Gastroesophageal sphincter (tissue), 4 donors: ENCODE measurements at places on chromosomes 1 and 21. TPM values are rescaled to one million over a fixed set of nuclear protein-coding genes. Genes with fewer than 3 reads are reported as not detected.
A peak's percentile ranks its signal among the peaks of the same experiment; 100 is the strongest.

The PNRC2 gene
- total RNA-seq: 197 TPM

The BSND gene
- total RNA-seq: not detected

DNA sequence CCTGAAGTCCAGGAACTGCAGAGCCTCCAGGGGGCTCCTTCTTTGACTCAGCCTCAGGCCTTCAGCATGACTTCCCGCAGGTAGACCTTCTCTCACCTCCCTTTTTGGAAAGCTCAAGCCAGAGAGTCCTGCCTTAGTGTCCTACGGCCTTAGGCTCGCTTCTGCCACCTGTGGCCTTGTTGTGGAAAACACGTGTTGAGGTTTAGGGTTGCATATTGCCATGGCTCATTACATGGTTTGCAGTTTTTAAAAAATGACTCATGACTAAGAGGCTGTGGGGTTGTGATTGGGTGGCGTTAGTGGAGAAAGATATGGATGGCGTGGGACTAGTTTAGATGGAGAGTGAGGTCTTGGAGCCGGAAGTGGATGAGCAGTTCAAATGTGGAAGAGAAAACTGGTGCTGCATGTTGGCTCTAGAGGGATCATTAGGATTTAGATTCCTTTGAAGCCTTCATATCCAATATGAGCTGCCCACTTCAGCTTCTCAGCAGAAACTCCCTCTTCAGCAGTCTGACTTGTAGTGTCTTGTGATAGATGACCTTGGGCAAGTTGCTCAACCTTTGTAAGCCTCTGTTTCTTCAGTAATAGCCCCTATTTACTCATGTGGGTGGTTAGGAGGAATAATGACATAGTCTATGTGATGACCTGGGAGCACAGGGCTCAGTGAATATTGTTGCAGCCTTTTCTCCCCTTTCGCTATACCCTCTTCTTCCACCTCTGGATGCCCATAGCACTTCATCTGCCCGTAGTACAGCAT, 6.5 kb upstream of the FGGY start:
- ATAC-seq: peak; percentile 24

GRCh38 chr1:84365225-84366221, 32.8 kb upstream of the DNASE2B start:
- peak; percentile 55 for ATAC-seq

GRCh38 chr21:29055080-29055479, 18.4 kb downstream of the CCT8 start:
- no peak for ATAC-seq

DNA sequence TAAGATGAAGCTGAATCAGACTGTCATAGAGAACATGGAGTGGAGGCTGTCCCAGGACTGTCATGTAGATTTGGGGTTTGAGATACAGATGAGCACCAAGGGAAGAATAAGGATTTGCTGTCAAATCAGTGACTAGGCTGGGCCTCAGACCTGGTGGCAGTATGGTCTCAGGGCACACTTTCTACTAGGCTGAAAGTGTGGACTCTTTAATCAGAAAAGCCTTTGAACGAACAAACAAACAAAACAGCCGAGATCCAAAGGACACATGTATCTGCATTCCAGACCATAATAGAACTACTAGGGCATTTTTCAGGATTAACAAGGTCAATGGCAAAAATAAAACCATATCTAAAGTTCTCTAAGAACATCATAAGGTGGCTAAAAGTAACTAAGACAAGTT, 2.9 kb downstream of the OR10J1 start:
- no peak for ATAC-seq
